ENCODE measurements at places on chromosomes 11 and 22.

DNA sequence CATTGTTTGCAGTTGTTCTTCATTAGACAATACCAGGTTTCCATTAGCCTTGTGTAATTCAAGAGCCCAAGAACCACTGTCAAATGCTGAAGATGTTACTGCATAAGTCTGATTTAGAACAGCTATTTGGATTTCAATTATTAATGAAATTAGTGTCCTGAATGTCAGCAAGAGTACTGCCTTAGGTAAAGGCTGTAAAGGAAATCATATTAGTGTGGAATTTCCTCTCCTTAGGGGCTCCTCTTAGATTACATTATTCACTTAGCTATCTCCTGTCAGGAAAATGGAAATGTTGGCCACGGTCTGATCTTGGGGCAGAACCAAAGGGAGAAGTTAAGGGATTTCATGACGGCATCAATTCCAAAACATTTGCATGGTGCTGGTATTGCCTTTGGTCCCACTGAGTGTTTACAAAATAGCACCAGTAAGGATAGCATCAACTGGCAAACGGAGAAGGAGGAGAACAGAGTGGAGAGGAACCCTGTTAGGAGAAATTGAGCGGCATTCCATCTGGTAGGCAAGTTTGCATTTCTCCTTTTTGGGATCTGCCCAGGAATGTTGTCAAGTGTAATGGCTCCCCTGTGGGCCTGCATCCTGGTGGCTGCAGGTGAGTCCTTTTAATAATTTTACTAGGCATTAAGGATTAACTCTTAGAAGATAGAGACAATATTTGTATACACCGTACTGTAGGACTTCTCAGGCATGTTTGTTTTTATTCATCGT lies at the start of gene HTR3B:
Gene HTR3B, plus strand, starts transcription at position 418 of the 723 bp plus-strand sequence. Its CDS starts 138 bp downstream, at position 556.
- DNase-seq: no peak

GRCh38 chr11:5596607-5597201 lies at the start of gene TRIM6:
TRIM6 (plus strand) TSS chr11:5596637; CDS start chr11:5596898, 261 bp downstream.
- DNase-seq: peak; percentile 10

GRCh38 chr11:86511086-86511551 lies 136.4 kb downstream of the CCDC81 start:
- no peak for DNase-seq

DNA sequence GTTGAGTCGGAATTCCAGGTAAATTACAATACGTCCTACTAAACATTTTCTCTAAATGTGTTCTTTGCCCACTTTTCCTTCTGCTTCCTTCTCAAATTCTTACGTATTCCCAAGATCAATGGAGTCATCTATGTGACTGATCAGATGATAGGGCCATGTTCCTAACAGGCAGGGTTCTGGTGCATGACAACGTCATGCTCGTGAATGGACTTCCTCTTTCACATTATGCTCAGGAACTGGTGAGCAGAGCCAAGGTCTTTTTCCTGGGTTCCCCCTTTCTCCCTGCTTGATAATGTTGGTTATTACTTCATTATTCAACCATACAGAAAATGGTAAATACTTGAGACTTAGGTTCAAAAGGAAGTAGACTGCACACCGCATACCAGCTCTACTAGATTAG lies 789.4 kb downstream of the OPCML start:
- no peak for DNase-seq

GRCh38 chr11:128848815-128849455 lies 18.2 kb downstream of the KCNJ1 start:
- peak; percentile 47 for DNase-seq

DNA sequence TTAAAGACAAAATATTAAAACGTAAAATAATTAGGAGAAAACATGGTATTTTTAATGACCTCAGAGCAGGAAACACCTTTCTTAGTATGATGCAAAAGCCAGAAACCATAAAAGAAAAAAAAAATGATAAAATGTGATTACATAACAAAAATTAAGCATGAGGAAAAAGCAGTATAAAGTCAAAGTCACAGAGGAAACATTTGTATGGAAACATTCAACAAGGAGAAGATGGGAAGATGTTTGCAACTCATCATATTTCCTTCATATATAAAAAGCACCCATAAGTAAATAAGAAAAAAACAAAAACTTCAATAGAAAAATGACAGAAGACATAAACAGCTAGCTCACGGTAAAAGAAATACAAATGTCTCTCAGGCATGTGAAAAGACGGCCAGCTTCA lies 17.3 kb downstream of the SHISAL1 start:
- no peak for DNase-seq

GRCh38 chr11:72724021-72724551 lies 28.1 kb downstream of the ARAP1 start:
- no peak for DNase-seq

GRCh38 chr11:61587541-61587941 lies 6.7 kb upstream of the SYT7 start:
- DNase-seq: no peak

GRCh38 chr11:45906965-45907611 lies at the start of gene FREY1:
FREY1 (minus strand) TSS chr11:45907271; CDS start chr11:45907245, 26 bp downstream.
- no peak for DNase-seq

- DNase-seq: no peak
Measured at GRCh38 chr11:126662035-126662790, 306.7 kb downstream of the ST3GAL4 start.

- no peak for DNase-seq
Measured at GRCh38 chr22:39655831-39656230, 85.3 kb downstream of the CACNA1I start.

GRCh38 chr11:96736601-96737000 lies 346.8 kb downstream of the JRKL start:
- no peak for DNase-seq

DNA sequence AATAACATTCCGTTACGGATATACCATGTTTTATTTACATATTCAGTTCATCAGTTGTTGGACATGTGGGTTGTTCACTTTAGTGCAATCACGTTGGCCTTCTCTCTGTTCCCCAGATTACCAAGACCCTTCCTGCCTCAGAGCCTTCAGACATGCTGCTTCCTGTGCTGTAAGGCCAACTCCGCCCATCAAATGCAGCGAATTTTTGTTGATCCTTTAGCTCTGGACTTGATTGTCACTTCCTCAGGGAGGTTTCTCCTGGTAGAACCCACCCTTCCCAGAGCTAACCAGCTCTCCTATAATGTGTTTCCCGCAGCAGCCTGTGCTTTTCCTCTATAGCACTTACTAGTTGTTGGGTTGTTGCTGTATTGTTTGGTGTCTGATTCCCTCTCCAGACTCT lies 39.4 kb downstream of the SWAP70 start:
- peak; percentile 74 for DNase-seq

- DNase-seq: no peak
Measured at GRCh38 chr11:69371731-69372588, 78.0 kb downstream of the MYEOV start.

- no peak for DNase-seq
Measured at GRCh38 chr22:30863081-30863833, 105.3 kb downstream of the MORC2 start.

GRCh38 chr11:123302751-123303195 lies 107.7 kb upstream of the CLMP start:
- DNase-seq: peak; percentile 67

- DNase-seq: peak; percentile 63
Measured at GRCh38 chr11:121112498-121113455, 11.7 kb downstream of the TECTA start.

DNA sequence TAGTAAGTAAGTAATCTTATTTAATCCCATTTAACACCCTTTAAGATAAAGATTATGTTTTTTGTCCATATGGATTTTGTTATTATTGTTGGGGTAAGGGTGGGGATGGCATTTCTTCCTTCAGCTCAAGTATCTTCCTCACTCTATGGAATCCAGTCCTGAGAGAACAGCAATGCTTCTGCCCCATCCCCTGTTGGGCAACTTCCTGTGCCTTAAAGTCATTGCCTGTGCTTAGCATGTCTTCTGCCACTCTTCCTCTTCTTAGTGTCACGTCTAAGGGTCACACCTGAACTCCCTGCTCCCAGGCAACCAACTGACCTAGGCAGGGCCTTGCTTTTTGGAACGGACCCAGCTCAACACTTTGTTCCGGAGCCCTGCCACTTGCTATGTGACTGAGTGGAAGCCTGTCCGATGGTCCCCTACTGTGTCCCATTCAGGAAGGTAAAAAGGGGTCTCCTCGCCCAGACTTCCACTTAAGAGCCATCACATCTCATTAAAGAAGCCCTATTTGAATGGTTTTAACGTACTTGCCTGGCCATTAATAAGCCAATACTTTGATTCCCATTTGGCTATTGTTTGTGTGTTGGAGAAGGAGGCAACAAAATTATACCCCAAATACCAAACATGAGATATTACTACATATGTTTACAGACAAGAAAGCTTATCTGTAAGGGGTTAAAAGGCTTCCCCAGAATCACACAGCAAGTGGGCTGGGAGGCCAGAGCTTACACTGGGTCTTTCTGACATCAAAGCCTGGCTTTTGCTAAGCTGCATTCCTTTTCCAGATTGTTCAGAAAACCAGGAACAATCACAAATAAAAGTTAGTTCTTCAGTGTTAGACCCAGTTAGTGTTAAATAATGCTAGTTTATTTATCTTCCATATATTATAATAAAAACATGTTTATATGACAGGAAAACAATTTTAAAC lies 59.2 kb downstream of the RAB38 start:
- DNase-seq: no peak

DNA sequence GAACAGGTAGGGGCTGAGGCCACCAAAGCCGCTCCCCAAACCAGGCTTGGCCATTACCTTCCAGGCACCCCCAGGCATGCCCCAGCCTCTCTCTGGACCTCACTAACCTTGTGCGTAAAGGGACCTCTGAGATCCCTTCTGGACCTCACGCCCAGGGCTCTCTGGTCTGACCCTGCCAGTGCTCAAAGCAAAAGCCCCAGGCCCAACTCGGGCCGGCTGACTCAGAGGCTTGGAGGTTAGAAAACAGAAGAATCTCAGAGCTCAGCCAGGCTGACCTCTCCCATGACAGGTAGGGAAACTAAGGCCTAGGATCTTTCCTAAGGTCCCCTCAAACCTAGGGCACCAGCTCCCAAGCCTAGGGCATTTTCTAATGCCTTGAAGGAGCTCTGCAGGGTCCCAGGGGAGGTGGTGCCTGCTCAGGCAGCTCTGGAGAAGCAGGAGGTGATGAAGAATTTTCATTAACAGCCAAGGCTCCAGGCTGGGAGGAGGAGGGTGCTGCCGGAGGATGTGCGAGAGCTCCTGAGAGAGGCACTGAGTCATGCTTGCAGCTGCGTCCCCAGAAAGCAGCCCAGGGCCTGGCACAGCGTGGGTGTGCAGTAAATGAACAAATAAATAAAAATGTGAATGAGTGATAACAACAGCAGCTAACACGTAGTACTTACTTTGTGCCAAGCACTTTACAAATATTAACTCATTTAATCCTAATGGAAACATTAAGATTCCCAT lies 25.6 kb downstream of the ARRB1 start:
- peak; percentile 83 for DNase-seq

DNA sequence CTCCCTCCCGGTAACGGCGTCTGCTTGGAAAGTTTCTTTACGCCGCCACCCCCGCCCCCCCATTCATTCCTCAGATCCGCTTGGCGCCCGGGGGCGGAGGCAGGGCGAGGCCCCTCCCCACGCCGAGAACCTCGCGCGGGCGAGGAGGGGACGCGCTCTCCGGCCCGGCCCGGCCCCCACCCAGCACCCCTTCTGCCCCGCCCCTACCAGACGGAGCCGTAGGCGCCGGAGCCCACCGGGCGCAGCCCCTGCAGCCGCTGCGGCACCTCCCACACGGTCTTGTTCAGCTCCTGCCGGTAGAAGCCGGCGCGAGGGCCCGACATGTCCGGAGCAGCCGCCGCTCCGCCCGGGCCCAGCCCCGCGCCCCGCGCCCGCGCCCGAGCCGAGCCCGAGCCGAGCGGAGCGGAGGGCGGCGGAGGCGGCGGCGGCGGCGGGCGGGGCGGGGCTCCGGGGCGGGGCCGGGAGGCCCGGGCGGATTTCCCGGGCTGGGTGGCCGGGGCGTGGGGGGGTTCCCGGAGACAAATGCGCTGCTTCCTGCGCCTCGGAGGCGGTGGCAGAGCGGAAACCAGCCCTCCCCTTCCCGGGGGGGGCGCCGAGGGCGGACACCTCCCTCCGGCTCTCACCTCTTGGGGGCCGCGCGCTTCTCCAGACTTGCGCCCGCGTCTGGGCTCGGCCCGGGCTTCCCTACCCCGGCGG lies at the start of gene MAPK11:
Gene MAPK11, minus strand, starts transcription at position 411 of the 696 bp plus-strand sequence. Its CDS starts 88 bp downstream, at position 323.
- no peak for DNase-seq

GRCh38 chr11:124519850-124520549 lies 23.5 kb downstream of the OR8B12 start:
- DNase-seq: no peak

GRCh38 chr22:47580121-47580520 lies 817.7 kb downstream of the TBC1D22A start:
- no peak for DNase-seq

GRCh38 chr11:130211144-130211543 lies 51.6 kb downstream of the ST14 start:
- DNase-seq: no peak

DNA sequence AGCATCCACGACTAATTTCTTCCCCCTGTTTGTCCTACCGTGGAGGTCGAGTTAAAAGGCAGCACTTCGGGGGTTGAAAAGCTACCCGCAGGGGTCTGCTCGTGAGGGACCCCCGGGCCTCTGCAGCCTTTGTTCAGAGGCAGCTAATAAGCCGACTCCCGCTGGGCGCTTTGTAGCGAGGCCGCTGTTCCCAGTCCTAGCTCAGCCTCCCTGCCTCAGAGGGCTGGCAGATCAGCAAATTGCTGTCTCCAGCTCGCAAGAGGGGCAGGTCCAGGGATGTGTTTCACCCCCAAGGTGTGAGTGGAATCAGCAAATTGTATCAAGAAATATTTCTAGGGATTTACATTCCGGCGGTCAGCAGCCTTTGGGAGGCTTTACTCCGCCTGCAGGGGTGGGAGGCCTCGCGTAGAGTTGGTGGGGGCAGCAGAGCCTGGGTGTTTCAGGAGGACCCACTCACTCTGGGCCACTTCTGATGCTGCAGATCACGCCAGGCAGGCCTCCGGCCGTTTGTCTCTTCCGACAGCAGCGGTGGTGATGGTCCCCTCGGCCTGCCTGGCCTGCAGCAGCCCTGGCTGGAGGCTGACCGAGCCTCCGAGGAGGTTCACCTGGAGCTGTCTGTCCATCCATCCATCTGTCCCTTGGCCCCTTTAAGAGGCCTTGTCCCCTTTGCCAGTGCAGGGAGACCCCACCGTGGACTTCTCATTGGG lies 21.6 kb upstream of the KCNQ1OT1 start:
- no peak for DNase-seq

DNA sequence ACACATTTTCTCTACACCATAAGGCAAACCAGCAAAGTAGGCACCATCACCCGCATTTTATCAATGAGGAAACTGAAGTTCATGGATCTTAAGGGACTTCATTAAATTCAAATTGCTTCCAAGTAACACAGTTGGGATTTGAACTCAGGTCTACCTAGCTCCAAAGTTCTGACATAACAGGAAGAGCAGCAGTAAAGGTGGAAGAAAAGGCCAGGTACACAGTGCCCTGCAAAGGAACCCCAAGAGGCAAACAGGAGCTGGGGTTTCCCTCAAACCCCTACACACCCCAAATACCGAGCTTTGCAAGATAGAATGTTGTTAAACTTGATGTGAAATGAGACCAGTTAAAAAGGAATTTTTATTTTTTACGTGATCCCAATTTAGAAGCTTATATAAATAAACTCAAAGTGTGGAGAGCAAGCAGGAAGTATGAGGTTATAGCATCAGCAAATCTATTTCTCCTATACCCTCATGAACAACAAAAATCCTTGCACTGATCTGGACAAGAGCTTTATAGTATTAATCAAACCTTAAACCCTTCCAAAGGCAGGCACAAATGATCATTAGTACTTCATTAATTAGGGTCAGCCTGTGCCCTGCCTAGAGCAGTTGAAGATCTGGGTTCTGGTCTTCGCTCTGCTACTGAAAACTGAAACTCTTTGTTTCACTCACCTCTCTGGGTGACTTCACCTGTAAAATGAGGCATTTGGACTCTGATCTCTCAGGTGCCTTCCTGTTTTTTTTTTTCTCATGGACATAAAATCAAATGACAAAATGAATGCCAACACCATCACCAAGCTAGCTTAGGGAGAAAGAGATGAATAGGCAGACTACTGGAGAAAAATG lies 36.5 kb downstream of the SYTL2 start:
- no peak for DNase-seq

All from kidney capillary endothelial cell (primary cell).